ENCODE measurements at places on chromosomes 6 and 20. TPM values are rescaled to one million over a fixed set of nuclear protein-coding genes. Genes with fewer than 3 reads are reported as not detected.

XKR7 gene
- total RNA-seq = not detected

PAX1 gene
- total RNA-seq = 0.54 TPM

DNA sequence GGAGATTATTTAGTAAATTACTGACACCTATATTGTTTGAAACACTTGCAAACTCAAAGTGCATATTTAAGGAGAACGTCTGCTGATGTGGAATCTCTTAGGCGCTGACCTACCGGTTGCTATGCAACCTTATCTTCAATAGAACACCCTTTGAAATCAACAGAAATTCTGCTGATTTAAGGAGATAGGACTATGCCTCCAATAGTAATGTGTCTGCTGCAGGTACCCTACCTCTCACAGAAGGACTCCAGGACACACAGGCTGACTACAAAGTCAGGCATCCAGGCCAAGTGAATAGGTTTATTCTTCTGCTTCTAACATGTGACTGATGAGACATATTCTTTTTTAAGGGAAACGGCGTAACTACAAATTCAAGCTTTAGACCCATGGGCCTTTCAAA, 311.7 kb downstream of the CBLN4 start:
- DNase-seq = no peak

DNA sequence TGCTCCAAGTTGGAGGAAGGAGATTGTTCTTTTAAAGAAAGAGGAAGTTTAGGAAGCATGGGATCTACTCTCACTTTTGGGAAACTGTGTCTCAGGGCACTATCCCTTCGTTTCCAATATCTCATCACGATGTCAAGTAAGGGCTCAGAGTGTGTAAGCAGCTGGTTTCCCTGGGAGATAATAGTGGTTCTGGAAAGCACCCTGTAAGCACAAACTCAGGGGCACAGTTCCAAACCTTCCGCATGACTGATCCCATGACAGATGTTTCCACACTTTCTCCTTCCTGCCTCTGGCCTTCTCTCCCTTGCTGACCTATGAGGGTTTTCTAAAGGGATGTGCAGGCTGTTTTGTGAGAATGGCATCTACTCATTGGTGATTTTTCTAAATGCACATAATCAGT, 33.9 kb downstream of the ADTRP start:
- no peak for DNase-seq

DNA sequence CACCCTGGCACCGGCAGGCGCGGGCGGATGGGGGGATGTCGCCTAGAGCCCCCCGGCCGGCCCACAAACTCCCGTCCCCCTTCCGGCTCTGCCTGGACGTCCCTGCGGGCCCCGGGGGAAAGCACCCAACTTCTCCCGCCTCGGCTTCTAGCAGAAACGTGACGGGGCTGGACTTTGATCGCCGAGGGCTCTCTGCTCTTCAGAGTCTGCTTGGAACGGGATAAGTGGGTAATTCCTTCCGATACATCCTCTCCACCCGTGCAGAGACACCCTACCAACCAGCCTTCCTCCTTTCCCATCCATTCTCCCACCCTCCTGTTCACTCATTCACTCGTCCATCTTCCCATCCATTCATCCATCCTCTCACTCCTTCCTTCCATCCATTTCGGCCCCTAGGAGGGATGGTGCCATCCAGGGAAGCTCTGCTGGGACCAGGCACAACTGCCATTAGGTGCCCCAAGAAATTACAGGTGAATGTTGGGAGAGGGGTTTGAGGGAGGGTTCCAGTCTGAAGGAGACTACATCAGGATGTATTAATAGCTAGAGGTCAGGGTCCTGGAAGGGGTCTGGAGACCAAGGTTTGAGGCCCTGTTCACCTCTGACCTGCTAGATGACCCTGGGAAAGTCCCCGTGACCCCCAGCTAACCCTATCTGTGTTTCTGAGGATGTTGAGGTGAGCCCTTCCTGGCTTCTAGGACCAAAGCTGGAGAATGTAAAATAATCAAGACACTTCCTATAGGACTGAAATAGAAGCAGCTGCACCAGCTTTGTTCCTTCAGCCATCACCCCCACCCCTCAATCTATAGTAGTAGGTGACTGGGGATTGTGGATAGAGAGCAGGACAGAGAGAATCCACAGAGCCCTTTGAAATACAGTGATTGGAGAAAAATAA, 538 bp downstream of the TTLL9 start:
- DNase-seq = no peak

- no peak for DNase-seq
These were observed 312.3 kb downstream of the KIF16B start for GRCh38 chr20:16260911-16261310.

DNA sequence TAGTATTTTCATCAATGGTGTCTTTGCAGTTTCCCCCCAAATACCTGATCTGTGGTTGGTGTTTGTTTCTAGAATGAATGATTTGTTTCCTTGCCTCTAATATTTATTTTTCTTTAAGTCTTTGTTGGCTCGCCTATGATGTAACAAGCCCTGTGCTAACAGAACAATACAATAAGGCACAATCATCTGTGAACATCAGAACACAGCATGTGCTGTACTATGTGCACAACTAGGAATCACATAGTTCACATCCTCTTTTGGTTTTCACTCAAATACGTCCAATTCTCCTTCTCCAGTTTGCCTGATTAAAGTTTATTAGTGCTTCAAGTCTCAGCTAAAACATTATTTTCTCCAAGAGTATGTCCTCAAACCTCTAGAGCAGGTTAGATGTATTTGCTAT, 613.1 kb downstream of the EPHA7 start:
- no peak for DNase-seq

GRCh38 chr6:143542888-143543287, 31.4 kb upstream of the FUCA2 start:
- peak; percentile 16 for DNase-seq

All from NCI-H460 (cell line).